Stimulated activated CD8-positive, alpha-beta memory T cell treated with anti-CD3 and anti-CD28 coated beads, Interleukin-2, amount 100 ng/mL, for 1 hour (primary cell): ENCODE measurements at places on chromosomes 12 and 14.

- DNase-seq = no peak
These were observed 68.5 kb downstream of the PPFIBP1 start for GRCh38 chr12:27592548-27592947.

DNA sequence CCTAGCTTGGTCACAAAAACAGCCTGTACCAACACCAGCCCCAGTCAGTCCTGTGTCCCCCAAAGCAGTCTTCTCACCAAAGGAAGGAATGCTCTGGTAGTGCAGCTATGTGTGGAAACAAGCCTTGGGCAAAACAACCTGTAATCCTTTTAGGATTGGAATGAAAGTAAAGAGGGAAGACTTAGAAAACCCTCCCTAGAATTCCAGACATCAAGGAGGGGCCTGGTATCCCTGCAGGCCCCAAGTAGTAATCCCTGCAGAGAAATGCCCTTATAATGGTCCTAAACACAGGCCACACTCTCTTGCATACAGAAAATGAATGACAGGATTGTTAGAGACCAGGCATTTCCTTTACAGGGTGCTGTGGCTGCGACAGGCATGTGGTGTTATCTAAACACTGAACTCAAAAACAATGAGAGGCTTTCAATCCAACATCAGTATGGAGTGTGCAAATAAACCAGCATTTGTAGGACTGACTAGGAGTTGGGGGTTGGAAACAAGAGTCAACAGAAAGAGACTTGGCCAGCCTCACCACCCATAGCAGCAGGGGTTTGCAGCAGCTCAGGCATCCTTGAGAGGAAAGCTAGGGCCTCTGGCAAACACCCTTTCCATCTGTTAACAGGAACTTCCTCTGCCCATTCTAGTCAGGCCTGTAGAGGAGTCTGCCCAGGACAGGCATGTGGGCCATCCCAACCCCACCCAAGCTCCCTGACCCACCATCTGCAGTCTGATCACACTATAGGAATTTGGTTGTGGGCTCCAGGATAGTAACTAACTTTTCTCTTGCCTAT is 59.1 kb downstream of the DCAF5 start:
- DNase-seq = no peak

DNA sequence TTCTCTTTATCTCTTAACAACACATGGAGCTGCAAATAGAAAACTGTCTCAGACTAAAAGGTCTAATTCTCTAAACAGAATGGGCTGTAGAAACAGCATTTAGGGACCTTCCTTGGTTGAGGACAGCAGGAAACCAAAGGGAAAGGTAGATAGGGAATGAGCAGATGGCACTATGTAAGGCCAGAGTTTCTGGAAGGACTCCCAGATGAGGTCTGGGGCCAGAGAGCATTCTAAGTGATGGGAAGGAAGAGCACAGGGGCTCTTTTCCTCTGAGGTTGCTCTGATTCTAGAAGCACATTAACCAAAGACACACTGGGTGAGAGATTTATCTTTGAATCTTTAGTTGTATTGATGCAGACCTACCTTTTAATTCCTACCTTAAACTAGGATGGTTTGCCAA is 79.4 kb downstream of the TPH2 start:
- no peak for DNase-seq

- DNase-seq = no peak
These were observed 6.9 kb downstream of the MIS18BP1 start for GRCh38 chr14:45246151-45246550.

DNA sequence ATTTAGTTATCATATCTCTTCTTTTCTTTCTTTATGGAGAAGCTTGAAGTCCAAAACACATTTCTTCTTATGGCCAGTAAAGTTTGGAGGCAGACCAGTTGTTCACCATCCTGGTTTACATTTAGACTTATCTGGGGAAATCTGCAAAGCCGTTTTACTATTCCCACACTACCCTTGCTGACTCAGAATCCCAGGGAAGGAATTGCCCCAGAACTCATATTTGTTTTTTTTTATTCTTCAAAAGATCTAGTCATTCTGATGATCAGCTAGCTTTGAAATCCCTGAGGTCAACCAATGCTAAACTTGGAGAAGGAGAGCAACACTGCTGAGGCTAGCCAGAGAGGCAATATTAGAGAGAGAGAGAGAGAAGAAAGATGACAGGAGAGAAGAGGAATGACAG is 12.3 kb upstream of the LMO3 start:
- DNase-seq = no peak

GRCh38 chr12:115964626-115965025 is 312.9 kb downstream of the MED13L start:
- DNase-seq = no peak

DNA sequence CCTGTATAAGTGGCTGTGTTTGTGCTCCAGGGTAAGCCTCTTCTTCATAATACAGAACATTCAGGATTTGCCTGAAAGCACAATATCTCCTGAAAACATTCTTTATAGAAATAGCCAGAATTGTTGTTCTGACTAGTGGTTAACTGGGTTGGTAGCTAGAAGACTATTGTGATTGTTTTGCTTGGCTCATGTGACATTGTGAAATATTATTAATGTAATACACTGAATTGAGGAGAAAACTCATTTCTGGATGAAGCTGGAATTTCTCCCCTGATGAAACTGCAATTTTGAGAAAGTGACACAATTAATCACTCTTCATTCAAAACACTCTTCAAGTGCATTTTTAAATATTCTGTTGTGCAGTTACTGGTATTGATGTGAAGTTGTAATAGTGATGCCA is 172.3 kb upstream of the PTPRQ start:
- DNase-seq = no peak

DNA sequence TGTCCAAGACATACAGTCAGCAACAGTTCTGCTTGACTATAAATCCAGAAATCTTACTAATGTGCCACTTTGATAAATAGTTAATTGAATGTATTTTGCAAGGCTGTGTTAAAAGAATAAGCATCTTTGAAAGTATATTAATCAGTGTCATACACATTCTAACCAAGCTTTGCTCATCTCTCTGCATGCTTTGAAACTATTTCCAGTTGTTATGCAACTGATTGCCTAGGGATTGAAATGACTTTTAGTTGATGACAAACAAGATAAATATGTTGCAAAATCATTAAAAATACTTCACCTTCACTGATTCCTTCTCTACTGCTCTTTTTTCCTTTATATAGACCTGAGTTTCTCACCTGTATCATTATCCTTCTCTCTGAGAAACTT is 91.3 kb downstream of the AEBP2 start:
- no peak for DNase-seq

DNA sequence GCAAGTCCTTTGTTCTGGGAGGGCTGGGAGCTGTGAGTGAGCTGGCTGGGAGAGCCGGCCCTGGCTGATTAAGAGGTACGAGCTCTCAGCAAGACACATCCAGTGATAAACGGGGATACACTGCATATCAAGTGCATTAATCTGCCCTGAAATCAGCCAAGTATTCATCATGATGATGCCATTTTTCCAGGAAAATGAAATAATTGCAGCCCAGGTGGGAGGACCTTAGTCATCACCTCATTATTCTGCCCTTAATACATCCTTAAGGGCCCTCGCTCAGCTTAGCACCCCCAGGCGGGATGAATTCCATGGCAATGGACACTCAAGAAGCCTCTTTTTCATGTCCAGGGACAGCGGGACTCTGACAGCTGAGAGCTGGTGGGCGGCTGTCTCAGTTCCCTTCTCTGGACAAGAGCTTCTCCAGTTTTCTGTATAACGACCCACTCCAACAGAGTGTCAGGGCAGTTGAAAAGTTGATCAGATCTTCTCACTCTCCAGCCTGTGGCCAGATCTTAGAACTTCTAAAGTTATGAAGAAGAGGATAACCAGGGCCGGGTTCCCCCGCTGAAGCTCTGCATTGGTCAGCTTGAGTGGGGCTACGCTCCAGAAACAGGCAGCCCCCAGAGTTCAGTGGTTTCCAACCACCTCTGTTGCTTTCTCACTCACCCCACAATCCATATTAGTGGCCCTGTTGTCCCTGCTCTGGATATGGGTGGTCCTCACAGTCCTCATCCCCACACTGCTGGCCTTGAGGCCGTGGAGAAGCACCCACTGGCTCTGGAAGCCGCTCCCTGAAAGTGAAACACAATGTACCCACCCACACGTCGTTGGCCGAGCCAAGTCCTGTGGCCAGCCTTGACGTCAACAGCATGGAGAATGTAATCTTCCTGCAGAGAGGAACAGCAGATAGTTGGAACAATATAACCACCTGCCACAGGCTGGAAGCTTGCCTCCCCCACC is 306.2 kb upstream of the DIO3 start:
- DNase-seq = no peak

DNA sequence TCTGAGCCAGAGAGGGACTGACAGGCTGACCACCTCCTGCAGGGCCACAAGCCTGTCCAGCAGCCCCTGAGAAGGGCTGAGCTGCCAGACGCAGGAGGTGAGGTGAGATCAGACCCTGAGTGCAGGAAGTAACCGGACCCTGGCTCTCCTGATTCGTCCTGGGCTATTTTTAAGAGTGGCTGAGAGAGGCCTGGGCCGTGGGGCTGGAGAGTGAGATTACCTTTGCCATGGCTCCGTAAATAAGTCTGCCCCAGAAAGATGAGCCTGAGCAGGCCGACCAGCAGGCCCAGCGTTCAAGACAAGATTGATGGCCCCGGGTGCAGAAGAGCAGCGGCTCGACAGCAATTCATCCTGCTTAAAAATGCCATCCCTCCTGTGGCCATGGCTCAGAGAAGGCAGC is 54.2 kb downstream of the SPTB start:
- no peak for DNase-seq

DNA sequence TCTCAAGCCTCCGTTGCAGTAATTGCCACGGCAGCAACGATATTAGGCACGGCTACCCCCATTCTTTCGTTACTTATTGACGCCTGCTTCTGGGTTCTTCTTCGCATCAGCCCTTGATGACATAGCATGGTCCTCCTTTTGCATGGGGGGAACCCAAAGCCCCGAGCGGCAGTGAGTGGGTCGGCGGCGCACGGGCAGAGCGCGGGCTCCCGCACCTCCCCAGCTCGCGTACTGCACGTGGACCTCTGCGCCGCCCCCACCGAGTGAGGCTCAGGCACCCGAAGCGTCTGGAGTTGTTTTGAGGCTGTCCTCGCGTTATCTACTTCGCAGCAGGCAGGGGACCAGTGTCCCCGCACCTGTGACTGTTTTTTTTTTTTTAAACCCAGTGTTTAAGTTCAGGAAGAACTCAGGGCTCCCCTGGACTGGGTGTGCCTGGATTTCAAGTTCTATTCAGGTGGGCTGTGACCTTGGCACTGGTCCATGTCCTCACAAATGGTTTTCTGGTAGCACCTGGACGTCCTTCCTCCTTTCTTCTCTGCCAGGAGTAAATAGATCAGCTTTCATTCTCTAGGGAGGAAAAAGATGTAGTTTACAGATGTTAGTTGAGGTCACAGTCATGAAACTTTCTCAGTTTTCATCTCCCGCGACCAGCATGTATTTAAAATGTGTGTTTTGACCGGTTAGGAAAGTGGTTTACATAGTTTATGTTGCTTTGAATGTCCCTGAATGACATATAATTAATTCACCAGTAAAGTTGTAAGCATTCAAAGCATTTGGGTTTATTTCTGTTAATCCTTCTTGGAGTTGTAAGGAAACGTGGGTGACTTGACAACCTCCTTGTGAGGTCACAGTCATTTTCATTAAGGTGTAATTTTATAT is 1.4 kb upstream of the FOXN4 start:
- DNase-seq = no peak

GRCh38 chr14:74638966-74639365 is 26.9 kb upstream of the LTBP2 start:
- no peak for DNase-seq

GRCh38 chr12:66329941-66330340 is 27.6 kb downstream of the HELB start:
- no peak for DNase-seq

DNA sequence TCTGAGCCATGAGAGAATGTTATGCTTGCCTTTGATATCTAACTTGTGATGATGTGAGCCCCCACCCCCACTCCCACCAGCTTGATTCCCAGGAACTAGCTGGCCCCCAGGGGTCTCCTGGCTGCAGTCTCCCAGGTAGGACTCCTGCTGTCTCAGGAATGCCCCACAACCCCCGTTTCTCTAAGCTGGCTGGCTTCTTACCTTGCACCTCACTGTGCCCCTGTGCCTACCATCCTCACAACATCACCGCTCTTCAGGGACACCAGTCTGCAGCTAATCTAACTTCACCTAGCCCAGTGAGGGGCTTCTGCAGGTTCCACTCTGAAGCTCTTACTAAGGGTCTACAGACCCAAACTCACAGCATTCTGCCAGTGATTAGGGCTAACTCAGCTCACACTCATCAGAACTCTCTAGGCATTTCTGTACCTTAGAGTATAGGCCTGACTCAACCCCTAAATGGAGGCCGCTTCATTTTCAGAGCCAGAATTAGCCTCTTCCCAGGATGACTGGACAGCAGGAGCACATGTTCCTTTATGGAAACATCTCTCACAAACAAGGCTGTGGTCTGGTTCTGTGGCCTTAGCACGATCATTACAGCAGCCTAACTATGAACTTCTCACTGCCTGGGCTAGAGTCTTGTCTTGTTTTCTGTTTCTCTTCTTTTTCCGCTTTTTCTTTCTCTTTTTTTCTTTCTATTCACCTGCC is 72.8 kb upstream of the IFNG-AS1 start:
- no peak for DNase-seq

- no peak for DNase-seq
These were observed 162.6 kb downstream of the ETNK1 start for GRCh38 chr12:22787557-22787956.
